Suppressor macrophage (primary cell): ENCODE measurements at places on chromosomes 3 and 15.

DNA sequence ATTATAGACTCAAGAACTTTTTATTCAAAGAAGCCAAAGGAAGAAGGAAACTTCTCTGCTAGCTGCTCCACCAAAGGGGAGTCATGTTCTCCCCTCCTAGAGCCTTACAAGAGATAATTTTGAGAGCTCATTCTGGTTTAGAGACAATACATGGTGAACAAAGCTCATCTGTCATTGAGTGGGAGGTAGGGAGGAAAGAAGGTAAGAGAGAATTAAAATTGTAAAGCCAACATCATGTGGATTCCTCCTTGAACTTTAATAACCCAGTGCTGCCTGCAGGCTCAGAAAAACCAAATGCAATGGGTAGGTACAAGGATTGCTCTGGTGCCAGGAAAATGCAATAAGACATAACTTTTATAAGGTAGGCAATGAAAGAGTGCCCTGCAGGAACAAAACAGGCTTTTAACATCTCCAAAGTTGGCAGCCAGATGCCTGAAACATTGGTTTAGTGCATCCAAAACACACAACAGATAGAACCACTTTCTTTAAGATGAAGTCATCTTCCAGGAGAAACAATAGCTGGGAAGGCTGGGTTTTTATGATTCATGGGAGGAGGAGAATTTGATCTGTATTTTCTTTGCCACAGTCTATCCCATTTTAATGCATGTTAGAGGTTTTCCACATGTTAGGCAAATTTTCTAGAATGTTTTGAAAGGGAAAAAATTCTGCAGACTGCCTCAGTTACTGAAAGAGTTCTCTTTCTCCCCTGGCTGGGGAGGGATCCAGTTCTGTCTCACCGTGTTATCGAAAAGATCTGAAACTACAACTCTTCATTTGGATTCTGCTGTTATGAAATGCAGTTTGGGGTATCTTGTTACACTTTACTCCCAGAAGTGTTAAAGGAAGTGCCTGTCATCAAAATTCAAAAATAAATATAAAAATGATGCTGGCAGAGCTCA is 11.3 kb upstream of the ARHGEF3 start:
- DNase-seq, result no peak

- DNase-seq, result no peak
Observed at GRCh38 chr15:37789881-37790280, 144.6 kb upstream of the TMCO5A start.

DNA sequence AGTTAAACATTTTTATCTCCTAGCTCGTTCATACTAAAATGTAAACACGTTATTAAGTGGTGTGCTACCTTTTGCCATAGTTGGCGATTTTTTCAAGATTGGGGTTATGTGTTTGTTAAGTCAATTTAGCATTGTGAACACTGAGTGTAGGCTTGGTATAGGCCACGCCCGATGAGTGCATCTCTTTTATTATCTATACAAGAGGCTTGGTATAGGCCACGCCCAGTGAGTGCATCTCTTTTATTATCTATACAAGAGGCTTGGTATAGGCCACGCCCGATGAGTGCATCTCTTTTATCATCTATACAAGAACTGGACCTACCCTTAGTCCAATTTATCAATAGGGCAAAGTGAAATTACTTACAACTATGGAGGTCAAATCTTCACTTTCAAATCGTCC is 70.4 kb downstream of the NIPA2 start:
- DNase-seq, result no peak

DNA sequence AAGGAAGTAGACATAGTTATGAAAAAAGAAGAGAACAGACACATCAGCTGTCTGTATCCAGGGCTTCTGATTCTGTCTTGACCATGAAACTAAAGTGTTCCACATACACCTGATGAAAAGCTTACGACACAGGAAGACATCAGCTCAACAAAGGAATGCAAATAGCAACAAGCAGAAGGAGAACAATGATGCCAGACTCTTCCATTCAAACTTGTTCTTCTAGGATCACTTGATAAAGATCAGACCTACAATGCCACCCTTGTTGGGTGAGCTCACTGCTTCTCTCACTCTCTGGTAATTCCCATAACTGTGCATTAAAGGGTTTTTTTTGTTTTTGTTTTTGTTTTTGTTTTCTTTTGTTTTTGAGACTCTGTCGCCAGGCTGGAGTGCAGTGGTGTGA is 49.7 kb downstream of the GATM start:
- DNase-seq, result no peak

DNA sequence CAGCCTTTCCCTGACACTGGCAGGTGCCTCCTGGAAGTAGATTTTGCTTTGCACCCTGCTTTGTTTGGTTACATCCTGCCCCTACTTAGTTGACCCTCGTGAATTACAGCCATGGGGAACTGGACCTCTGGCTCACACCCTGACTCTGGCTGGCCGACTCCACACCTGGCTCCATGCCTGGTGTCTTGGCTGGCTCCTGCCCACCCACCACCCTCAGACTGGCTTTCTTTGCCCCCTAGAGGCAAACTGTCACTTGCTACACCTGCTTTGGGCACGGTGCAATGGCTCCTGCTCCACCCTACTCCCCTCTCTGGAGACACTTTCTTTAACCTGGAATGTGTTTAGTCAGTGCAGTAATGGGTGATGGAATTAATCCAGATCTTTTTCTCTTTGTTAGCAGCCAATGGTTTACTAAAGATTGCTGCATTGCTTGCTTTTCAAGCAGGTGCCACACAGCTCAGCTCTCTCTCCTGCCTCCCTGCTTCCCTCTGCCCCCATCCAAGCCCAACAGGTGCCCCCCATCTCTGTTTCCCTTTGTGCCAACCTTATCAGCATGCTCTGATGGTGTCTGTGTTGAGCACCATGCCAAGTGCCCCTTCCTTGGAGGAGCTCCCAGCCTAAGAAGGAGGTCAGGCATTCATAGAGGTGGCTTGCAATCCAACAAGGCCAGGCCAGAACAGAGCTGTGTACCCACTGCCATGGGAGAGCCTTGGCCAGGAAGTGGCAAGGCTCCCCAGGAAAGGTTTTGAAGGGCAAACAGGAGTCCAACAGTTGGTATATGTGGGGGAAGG is 38.4 kb downstream of the RASGRF1 start:
- DNase-seq, result no peak

DNA sequence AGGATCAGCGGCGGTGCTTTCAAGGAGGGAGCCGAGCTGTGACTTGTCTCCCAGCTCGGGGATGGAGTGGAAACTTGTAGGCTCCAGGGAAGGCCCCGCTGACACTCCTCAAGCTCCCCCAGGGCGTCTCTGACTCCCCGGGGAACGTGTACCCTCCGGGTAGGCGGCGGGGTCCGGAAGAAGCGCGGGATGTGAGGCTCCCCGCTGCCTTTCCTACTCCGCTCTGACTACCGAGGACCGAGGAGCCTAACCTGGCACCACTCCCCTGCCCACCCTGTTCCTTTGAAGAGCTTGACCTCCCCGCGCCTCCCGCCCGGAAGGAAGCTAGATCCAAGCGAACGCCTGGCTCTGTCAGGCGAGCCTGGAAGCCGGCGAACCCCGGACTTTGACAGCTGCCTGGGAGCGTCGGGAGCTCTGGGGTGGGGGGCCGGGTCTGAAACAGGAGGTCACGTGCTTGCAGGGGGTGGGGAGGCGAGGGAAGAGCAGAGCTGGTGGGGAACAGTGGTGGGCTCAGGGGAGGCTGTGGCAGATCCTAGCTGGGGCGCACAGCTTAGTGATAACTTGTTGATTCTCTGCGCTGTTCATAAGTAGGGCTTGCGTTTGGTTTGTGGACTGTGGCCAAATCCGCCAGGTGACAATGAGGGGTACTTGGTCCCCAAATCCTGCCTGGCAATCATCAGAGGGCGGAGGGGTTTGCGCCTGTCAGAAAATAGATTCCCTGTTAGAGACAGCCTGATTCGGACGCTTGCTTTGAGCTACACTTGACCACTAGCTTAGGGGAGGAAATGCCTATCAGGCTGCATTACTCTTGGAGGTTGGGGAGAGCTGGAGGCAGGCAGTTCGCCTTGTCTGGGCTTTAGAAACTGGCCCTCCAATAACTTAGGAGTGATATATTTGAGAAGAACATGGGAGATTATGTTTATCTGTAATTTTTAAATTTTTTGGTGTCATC is 1.2 kb downstream of the CLSTN2 start:
- no peak for DNase-seq
